Femur (tissue), 1 donor: ENCODE measurements at places on chromosomes 13 and 19.

DNA sequence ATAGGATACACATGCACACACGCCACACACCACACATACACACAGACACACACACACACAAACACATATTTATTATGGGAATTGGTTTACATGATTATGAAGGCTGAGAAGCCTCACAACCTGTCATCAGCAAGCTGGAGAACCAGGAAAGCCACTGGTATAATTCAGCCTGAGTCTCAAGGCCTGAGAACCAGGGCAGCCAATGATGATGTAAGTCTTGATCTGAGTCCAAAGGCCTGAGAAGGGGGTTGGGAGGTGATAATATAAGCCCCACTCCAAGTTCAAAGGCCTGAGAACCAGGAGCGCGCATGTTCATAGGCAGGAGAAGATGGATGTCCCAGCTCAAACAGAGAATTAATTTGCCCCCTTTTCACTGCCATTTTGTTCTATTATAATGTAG, 18.7 kb upstream of the SOX21 start:
- DNase-seq: no peak

- DNase-seq: no peak
These were observed 11.0 kb upstream of the BBC3 start for GRCh38 chr19:47241919-47242577.

- DNase-seq: no peak
These were observed 2758.2 kb downstream of the PCDH9 start for GRCh38 chr13:64471916-64472315.

DNA sequence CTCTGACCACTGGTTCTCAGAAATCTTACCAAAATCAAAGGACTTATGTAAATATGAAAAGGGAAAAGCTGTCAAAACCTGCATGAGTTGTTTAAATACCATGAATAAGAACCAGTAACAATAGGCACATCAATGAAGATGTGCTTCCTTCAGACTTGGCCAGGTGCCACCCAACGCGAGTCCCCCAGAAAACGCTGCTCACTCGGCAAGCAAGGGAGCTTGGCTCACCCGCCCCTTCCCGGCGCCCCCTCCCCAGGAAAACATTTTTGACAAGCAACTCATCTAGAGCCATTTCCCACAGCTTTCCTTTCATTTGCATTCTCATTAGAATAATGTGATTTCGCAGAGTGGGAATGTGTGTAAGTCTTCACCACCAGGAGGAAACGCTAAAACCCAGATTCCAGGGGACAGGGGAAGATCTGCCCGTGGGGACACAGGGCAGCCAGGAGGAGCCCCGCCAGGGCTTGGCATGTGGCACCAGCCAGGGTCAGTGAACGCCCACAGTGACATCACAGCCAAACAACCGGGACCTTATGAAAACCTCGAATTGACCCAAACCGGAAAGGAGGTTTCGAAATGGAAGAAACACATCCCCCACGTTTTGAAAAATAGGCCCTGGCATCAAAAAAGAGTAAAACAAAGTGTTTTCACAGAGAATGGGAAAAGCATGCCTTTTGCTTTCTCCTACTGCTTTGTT, 366.2 kb upstream of the TSHZ3 start:
- no peak for DNase-seq

DNA sequence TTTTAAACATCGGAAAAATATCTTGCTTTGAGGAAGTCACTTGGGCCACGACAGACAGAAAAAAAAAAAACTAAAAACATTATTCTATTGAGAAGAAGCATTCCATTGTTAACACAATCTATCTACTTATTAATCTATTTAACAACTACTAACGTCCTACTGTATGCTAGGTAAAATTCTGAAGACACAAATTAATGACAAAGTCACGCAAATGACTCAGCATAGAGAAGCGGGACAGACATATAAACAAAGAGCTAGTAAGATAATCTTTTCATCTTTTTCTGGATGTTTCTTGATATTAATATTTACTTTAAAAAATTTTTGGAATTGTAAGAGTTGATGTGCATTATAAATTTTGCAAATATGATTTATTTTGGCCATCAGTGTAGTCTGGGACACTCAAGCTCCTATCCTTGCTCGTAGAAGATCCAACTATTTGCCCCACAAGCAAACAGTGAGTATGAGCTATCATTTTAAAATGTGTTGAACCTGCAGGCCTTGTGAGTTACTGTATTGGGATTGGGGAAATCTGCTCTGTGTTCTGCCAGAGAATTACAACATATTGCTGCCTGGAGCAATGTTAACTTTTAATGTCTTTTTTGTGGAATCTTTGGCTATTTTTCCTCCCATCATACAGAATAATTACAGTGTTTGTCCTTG, 109.1 kb downstream of the PCDH9 start:
- DNase-seq: no peak
